ENCODE measurements at places on chromosomes 7 and 10.

- peak; percentile 85 for DNase-seq
These were observed at the start of gene NPTX2 for GRCh38 chr7:98617051-98617959. Gene NPTX2, plus strand, starts transcription at chr7:98617285. Its CDS starts 177 bp downstream, at chr7:98617462.

GRCh38 chr7:128738570-128739047 lies 550 bp upstream of the CALU start:
- DNase-seq: no peak

- DNase-seq: no peak
These were observed 56.1 kb downstream of the TWIST1 start for GRCh38 chr7:19061331-19061730.

DNA sequence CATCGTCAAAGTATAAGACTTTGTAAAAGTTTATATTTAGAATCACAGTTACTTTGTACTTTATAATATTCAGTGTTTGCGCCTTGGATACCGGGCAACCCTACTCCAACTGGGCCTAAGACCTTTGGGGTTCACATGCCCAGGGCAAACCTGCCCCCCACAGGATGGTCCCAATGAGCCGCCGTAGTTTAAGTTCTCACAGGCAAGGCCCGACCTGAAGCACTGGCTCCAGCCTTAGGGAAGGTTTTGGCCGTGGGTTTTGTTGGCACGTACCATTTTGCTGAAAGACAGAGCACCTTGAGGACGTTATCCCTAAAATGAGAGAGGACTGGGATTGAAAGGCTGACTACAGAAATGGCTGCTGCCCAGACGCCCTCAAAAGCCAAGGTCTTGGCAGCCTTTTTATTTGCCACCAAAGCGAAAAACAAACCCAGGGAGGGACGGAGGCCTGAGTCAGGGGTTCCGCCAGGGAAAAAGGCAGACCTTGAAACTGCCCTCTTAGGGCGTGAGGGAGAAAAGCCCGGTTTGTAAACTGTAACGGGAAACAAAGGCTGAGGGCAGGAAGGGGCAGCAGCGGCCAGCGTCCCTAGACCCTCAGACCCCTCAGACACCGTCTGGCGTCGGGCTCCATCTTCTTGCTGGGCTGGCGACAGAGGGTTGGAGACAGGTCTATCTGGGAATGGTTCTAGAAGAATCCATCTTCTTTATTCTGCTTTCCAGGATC lies at the start of gene CCDC172:
Gene CCDC172, plus strand, starts transcription at position 222 of the 724 bp plus-strand sequence. CDS start 564 bp downstream, outside the sequence.
- DNase-seq: no peak

DNA sequence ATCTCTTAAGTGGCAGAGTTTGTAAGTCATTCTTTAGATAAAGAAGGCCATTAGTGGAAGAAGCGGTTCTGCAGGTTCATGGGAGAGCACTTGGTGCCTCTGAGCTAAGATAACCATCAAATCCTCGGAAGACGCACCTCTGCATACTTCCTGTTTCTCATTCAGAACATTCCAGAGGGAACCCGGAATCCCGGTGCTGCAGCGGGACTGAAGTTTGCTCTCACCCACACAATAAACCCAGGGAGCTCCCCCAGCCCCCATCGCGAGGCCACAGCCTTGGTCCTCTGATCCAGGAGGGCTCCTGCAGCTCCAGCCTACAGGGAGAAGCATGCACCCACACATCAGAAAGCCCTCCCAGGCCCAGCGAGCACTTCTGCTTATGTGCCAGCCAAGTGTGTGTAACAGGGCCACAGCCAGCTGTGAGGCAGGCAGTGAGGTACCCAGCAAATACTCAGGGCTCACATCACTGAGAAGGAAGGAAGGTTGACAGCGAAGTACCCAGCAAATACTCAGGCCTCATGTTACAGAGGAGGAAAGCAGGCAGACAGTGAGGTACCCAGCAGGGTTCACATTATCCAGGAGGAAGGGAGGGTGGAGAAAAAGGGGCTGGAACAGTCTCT lies 142.4 kb downstream of the DIP2C start:
- DNase-seq: no peak

DNA sequence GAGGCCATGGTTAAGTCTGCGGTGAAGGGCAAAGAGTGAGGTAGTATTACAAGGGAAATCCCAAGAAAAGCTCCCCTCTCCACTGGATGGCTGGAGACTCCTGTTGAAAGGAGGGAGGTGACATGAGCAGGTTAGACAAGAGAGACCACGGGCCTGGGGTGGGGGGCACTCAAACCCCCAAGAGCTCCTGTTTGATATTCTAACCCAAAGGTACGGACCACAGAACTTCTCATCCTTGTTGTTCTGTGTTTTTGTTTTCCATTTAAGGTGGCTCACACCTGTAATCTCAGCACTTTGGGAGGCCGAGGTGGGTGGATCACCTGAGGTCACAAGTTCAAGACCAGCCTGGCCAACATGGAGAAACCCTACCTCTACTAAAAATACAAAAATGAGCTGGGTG lies 11.6 kb downstream of the VSTM4 start:
- DNase-seq: no peak
